ENCODE measurements at places on chromosomes 7 and 10.

GRCh38 chr7:130112093-130112492 is 41.8 kb downstream of the KLHDC10 start:
- no peak for DNase-seq

DNA sequence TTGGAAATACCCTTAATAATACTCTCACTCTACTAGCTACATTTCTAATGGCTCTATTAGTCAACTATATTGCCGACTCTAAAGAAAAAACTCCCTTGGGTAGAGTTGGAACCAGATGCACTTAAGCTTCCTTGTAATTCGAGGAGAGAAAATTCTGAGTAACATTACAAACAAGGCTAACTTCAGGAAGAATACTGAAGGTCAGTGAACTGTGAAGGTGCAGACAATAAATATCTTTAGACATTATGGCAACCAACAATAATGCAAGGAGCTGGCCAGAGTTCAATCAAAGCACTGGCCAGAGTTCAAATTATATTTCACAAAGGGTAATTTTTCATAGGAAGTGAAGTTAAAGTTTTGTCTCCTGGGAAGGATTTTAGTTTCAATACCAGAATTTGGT is 40.7 kb upstream of the MRLN start:
- DNase-seq: no peak

DNA sequence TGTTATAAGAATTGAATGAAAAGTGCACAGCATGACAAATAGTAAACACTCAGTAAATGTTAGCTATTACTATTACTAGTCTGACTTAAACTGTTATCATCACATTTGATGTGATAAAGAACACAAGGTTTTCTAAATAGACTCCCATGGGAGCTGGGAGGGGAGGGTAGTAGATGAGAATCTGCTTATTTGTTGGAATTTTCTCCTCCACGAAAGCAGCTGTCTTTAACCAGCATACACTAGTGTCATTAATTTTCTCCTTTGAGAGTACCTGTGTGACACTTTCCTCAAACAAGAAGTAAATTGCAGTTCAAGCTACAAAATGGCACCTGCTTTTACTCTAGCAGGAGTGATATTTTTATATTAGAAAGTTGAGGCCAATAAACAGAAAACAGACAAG is 200.1 kb downstream of the SKAP2 start:
- DNase-seq: no peak

DNA sequence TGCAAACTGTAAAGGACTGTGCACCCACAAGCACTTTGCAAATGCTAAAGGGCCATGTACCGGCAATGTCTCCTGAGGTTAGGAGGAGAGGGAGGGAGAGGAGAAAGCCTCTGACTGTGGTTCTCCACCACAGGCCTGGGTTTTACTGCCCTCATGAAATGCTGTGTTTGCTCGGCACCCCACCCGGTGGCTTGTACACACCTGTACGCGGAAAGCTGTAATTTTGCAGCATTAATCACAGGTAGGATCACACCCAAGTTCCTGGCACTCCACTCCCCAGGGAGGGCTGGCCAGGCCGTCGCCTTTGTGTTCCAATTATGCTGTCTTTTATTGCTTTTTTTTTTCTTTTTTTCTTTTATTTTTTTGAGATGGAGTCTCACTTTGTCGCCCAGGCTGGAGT is 78.5 kb upstream of the MYL10 start:
- no peak for DNase-seq

- no peak for DNase-seq
Observed at GRCh38 chr10:78664929-78665553, 403.7 kb upstream of the ZMIZ1 start.

GRCh38 chr10:61733358-61733940 is 70.7 kb downstream of the CABCOCO1 start:
- no peak for DNase-seq

GRCh38 chr7:130875265-130875741 is 141.3 kb upstream of the KLF14 start:
- DNase-seq: no peak

GRCh38 chr7:18666107-18666728 is 170.7 kb downstream of the HDAC9 start:
- peak; percentile 62 for DNase-seq

- no peak for DNase-seq
Observed at GRCh38 chr7:128017460-128017859, 13.8 kb downstream of the LRRC4 start.

All from activated CD4-positive, CD25-positive, alpha-beta regulatory T cell treated with anti-CD3 and anti-CD28 coated beads, Interleukin-2, amount 50 U/mL, for 72 hours (primary cell).